ENCODE measurements at places on chromosomes 16 and 17.

GRCh38 chr17:33131620-33132019, 140.0 kb downstream of the SPACA3 start:
- DNase-seq, result no peak

- no peak for DNase-seq
Measured at GRCh38 chr17:61009663-61010062, 332.0 kb downstream of the BCAS3 start.

DNA sequence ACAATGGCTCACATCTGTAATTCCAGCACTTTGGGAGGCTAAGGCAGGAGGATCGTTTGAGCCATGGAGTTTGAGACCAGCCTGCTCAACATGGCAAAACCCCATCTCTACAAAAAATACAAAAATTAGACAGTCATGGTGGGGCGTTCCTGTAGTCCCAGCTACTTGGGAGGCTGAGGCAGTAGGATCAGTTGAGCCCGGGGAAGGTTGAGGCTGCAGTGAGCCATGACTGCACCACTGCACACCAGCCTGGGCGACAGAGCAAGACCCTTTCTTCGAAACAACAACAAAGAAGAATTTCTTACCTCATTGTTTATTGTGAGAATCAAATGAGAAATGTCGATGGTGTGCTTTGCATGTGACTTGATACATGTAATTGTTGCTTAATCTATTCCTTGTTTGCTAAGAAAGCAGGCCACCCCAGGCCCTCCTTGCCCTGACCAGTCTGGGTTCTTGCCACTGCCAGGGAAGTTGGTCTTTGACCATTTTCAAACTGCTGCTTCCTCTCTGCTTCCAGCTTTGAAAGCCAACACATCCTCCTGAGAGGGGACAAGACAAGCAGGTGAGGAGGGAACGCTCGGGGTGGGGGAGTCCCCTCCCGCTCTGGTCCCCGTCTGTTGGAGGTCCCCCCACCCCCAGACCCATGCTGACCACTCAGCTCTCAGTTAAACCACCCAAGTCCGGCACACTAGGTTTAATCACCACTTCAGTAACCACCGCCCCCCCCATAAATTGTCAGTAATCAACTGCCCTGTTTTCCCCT, 47.3 kb upstream of the CPNE2 start:
- DNase-seq, result no peak

GRCh38 chr17:83160443-83161297, 81.3 kb downstream of the METRNL start:
- DNase-seq, result no peak

- DNase-seq, result no peak
Measured at GRCh38 chr17:56389356-56389755, 204.1 kb upstream of the NOG start.

DNA sequence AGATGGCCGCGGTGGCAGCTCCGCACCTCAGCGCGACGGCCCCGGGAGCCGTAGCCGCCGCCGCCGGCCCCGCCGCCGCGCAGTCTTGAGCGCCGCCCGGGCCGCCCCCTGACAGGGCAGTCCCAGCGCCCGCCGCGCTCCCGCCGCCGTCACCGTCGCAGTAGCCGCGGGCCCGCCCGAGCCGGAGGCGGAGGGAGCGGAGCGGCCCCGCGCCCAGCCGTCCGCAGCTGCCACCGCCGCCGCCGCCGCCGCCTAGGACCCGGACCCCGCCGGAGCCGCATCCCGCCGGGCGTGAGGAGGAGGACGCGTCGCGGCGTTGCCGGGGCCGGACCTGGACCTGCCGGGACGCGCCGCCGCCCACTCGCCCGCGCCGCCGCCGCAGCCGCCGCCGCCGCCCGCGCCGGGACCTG, 218 bp downstream of the TNRC6C start:
- DNase-seq, result peak; percentile 2

DNA sequence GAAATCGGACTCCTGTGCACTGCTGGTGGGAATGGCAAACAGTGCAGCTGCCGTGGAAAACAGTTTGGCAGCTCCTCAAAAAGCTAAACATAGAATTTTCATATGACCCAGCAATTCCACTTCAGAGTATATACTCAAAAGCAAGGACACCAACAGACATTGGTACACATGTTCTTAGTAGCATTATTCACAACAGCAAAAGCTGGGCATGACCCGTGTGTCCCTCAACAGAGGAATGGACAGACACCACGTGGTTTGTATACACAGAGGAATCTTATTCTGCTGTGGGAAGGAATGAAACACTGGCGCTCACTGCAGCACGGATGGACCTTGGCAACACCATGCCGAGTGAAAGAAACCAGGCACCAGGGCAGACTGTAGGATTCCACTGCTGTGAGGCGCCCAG, 16.0 kb downstream of the NPTX1 start:
- DNase-seq, result no peak

DNA sequence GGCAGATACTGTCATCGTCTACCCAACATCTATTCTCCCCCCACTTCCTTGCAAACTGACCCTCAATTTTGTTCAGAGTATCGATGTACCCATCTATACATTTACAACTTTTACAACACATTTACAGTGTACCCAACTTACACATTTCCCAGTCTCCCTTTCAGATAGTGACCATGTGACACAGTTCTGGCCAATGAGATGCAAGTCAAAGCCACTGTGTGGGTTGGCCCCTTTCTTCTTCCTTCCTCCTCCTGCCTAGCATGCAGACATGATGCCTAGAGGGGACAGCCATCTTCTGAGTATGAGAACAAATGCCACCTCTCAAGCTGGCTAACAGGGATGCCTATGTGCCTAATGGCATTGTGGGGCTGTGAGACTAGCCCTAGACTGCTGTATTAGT, 11.3 kb upstream of the NFAT5 start:
- no peak for DNase-seq

DNA sequence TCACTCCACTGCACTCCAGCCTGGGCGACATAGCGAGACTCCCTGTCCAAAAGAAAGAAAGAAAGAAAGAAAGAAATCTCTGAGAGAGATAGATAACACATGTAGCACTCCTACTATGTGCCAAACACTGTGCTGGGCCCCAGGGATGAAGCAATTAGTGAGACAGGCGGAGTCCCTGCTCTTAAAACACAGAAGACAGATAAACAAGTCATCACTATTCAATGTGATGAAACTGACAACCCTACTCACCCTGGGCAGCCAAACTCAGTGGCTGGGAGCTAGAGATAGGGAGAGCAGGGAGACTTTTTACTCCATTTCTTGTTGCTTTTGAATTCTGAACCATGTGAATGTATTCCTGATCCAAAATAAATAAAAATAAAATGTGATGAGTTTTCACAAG, 35.2 kb upstream of the GOSR2 start:
- no peak for DNase-seq

DNA sequence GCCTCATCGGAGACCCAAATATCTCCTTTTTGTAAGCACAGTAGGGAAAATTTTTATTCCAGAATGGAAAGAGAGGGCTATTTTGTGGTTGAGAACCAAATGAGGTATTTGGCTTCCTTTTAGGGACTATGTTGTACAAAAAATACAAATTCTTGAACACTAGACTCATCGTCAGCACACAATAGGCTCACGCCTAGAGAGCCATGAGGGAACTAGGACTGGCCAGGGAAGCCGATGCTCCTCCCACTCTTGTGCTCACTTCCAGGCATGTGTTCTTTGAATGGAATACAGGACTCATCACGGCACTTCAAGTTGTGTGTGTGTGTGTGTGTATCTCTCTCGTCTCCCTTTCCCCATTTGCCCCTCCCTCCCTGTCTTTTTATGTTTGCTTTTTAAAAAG, 17.8 kb upstream of the BLMH start:
- DNase-seq, result no peak

GRCh38 chr16:85361441-85362118, 249.3 kb upstream of the CIBAR2 start:
- DNase-seq, result no peak

DNA sequence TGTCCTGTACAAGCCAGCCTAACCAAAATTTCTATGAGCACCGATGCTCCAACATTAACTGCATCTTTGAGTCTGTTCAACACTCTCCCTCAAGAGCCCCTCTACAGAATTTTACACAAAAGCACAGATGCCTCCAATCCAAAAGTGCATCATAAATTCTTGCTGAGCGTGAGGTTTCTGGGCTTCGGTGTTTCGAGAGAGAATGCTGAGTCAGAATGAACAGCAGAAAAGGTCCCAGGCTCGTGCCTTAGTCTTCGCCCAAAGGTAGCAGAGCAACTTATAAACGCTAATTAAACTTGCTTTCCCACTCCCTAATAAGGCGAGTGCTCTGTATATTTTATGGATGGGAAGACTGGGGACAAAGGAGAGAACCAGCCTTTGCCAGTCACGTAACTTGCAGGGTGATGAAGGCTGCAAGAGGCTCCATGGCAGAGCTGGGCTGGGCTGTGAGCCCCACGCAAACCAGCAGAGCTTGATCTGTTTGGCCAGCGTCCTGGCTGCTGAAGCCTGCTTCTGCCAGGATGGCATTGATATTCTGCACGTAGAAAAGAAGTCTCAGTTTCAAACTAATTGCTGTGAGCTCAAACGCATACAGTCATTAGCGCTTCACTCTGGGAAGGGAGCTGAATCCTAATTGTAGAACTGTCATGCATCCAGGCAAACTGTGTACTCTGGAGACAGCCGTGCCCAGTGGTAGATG, 138.5 kb downstream of the DNAH9 start:
- no peak for DNase-seq

- DNase-seq, result no peak
Measured at GRCh38 chr17:63402431-63403212, 43.5 kb downstream of the CYB561 start.

GRCh38 chr17:4474093-4474492, 24.6 kb upstream of the SPNS2 start:
- DNase-seq, result no peak

DNA sequence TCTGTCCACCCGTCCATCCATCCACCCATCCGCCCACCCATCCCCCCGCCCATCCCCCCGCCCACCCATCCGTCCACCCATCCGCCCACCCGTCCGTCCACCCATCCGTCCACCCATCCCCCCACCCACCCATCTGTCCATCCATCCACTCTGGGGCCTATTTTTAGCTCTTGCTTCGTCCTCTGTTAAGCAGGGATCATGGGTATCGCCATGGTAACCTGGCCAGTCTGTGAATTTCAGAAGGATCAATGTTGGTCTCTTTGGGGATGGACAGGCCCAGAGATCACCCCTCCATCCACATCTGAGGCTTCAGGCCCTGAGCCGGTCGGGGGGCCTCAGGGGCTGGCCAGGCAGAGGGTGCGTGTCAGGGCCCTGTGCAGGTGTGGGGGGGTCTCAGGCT, 15.2 kb upstream of the DPEP1 start:
- no peak for DNase-seq

DNA sequence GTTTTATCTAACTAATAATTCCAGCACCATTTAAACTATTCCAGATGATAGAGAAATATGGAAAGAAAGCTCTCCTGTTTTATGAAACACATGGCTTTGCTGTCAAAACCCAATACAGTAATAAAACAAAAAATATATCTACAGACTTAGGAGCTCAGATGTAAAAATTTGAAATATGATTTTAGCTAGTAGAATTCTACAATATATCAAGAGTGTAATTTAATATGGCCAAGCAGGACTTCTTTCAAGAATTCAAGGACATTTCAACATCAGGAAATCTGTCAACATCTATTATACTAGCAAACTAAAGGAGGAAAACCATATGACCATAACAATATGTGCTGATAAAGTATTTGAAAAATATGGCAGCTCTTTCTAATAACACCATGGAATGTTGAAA, 57.5 kb downstream of the CCDC182 start:
- DNase-seq, result no peak

- no peak for DNase-seq
Measured at GRCh38 chr17:35856603-35857002, 12.1 kb downstream of the HEATR9 start.

DNA sequence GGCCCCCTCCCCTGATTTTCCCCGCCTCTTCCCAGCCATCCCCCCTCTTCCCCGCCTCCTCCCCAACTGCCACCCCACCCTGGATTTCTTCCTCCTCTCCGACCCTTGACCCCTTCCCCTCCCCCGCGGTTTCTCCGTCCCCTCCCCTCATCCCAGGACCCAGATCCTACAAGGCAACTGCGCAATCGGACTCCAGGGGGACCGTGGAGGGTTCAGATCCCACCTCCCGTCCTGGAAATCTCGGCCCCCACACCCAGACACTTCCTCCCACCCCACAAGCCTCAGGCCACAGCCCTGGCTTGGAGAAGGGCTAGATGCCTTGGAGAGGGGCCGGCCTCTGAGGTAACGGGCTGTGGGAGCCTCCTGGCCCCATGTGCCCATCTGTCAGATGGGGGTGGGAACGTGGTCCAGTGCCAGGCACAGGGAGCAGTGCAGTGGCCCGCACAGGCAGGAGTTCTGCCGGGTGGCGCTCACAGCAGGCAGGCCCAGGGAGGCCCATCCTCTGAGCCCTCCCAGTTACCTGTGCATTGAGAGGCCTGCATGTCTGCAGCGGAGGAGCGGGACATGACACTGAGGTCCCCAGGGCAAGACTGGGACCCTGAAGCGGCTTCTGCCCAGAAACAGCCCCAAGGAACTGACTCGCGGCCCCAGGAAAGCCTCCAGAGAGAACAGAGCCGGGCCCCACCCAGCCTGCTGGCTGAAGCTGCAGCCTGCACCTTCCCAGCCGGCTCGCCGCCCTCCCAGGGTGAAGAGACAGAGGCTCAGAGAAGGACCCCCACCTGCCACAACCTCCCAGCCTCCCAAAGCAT, 16.7 kb downstream of the ZNF423 start:
- DNase-seq, result no peak

- DNase-seq, result no peak
Measured at GRCh38 chr16:57774705-57775285, 27.5 kb downstream of the KIFC3 start.

- no peak for DNase-seq
Measured at GRCh38 chr17:15469260-15469659, 1.8 kb upstream of the CDRT4 start.

GRCh38 chr17:50298018-50298417, 23.8 kb downstream of the TMEM92 start:
- DNase-seq, result no peak

DNA sequence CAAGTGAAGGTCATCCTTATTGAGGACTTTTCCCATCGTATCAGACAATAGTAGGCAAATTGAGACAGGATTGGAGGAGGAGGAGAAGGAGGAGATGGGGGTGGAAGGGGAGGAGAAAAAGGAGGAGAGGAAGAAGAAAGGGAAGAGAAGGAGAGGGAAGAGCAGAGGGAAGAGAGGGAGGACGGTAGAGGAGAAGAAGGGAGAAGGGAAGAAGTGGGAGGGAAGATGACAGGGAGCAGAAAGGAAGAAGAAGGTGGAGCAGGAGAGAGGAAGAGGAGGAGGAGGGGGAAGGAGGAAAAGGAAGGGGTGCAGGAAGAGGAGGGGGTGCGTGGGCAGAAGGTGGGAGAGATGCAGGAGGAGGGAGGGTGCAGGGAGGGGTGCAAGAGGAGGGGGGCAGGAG, 26.0 kb downstream of the ABCC6 start:
- DNase-seq, result no peak

DNA sequence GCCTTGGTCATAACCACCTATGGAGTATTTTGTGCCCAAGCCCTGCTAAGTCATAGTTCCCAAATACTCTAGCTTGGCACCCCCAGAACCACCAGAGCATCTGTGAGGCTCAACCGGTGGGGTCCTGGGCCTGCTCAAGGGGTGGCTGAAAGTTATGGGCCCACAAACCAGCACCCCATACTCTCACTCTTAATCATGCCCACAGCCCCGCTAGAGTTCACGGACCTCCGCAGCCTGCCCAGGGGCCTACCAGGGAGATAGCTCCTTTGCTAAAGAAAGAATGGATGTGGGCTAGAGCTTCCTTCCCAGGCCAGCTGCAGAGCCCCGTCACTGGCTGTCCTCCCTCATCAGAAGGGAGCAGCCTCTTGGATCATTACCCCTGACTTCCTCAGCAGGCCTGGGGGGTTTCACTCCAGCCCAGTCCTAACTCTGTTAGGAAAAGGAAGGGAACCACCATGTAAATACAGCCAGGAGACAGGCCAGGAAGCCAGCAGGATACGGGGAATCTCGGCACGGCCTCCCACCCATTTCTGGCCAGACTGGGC, 1.4 kb downstream of the GIT1 start:
- DNase-seq, result no peak
